Stimulated activated CD8-positive, alpha-beta memory T cell treated with anti-CD3 and anti-CD28 coated beads, Interleukin-12 subunit alpha, Interleukin-12 subunit beta, amount 100 ng/mL, for 1 hour (primary cell): ENCODE measurements at places on chromosomes 11 and 22.

DNA sequence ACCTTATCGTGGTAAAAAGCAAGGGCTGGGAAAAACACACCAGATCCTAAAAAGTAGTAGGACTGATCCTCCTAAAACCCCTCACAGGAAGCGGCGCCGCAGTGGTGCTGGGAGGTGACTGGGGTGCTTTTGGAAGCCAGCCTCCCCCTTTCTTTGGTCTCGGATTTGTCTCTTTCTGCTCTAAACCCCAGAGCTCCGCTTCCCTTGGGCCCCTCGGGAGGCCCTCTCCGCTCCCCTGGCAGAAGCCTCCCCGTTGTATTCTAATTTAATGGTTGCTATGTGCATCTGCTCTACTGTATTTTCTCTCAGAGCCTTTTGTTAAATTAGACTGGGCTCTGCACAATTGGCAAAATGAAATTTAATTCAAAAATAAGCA lies 587.7 kb downstream of the OPCML start:
- DNase-seq: no peak

DNA sequence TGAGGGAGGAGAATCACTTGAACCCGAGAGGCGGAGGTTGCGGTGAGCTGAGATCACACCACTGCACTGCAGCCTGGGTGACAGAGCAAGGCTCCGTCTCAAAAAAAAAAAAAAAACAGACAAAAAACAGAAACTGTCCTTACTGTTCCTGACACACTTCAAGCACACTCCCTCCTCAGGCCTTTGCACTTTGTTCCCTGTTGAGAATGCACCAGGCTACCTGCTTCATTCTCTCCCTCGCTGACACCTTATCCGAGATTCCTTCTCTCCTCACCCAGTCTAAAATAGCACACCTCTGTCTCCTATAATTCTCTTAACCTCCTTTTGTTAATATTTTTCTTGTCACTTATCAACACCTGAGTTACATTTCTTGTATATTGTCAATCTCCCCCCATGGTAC lies 32.3 kb upstream of the TECTA start:
- DNase-seq: no peak

- DNase-seq: no peak
Measured at GRCh38 chr11:88313441-88313840, 24.1 kb downstream of the CTSC start.

DNA sequence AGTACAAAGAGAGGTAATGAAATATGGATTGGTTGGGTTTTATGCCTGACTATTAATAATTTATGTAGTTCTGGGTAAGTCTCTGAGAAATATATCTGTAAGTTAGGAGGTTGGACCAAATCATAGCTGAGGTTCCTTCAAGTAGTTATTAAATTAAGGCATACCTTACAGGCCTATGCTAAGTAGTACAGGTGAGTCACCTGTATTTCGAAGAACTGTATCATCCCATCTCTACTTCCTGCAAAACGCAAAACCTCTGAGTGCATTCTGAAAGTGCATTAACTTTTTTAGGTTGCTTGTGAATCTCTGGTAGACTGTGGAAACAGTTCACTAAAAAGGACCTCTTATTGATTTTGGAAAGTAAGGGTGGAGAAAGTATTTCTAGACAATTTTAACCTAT lies 37.1 kb downstream of the APOL5 start:
- DNase-seq: no peak

DNA sequence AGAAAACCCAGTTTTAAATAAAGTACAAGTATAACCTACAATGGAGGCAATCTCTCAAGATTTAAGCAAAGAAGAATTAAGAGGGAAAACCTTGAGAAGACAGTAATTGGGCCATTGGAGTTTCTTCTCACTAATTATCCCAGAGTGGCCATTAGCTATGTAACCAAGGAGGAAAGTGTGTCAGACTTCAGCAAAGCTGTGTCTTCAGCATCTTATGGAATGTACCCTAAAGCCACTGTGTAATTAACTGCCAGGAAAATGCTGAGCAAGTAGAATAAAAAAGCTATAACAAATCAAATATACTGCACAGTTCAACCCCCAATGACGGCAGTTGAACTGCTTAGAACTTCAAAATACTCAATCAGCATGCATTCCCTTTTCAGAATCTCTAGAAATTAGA lies 261.6 kb downstream of the TTC28 start:
- no peak for DNase-seq

- no peak for DNase-seq
Measured at GRCh38 chr22:19446603-19447329, 745 bp downstream of the C22orf39 start.

DNA sequence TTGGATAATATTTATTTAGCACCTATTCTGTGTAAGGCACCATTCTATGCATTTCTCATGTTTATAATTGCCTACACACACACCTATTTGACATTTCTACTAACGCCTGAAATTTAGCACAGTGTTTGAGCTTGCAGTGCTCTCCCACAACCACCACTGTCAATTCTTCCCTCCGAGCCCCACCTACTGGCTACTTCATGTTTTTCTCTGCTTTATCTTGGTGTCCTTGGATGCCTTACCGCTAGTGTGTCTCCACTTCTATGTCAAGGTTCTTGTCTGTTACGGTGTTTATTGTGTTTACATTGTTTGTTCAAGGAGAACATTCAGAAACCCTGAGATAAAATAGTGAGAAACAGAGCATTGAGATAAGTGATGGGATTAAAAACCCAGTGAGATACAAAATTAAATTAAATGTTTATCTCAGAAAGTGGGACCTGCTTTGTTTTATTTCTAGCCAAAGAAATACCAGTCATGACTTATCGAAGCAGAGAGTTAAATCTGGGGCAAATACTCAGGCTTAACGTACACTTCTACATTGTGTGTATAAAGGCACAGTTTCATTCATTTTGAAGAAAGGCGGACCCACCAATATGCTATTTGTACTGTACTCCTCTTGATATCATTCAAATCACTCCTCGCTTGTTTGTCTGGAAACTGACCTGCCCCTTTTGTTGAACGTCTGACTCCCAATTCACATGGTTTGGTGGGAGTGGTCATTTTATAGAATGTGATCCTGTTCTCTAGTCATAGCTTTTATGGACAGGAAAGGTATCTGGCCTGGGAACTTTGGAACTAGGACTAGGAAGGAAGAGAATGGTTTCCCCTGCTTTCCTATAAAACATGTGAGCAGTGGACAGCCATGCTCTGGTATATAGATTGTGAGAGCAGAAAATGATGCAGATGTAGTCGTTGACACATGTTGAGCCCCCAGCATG lies 39.2 kb upstream of the SLC36A4 start:
- DNase-seq: no peak

- no peak for DNase-seq
Measured at GRCh38 chr11:73316422-73316821, 8.3 kb downstream of the ARHGEF17 start.

DNA sequence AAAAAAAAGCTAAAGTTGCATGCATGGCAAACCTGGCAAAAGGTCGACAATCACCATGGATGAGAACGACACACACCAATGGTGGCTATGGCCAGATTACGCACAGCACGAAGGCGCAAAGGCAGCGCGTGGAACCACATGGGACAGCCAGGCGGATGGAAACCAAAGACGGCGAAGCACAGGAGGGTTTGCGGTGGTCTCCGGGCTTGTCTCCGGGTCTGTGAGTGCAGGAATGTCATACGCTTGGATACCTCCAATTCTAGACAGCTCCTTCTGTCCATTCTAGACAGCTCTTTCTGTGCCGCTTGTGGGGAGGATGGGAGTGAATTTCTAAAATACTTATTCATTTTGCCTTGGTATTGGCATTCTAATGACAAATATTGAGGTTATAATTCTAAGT lies 685.4 kb downstream of the BRD1 start:
- DNase-seq: no peak

DNA sequence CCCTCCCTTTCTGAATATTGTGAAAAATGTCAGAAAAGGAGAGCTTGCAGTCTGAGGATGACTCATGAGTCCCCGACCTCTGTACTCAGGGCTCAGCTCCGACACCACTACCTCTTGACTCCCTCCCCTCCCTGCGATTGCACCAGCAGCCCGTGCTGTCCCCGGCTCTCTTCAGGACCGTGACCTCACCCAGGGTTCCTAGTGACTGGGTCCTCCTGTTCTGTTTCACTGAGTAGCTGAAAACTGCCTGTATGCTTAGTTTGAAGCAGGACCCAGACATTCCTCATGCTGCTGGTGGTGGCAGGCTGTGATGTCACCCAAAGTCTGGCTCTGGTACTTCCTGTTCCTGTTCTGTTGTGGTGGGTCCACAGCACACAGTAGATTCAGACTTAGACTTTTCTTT lies 11.7 kb downstream of the PHRF1 start:
- DNase-seq: peak; percentile 41

GRCh38 chr11:1327064-1327460 lies 17.6 kb upstream of the TOLLIP start:
- no peak for DNase-seq

DNA sequence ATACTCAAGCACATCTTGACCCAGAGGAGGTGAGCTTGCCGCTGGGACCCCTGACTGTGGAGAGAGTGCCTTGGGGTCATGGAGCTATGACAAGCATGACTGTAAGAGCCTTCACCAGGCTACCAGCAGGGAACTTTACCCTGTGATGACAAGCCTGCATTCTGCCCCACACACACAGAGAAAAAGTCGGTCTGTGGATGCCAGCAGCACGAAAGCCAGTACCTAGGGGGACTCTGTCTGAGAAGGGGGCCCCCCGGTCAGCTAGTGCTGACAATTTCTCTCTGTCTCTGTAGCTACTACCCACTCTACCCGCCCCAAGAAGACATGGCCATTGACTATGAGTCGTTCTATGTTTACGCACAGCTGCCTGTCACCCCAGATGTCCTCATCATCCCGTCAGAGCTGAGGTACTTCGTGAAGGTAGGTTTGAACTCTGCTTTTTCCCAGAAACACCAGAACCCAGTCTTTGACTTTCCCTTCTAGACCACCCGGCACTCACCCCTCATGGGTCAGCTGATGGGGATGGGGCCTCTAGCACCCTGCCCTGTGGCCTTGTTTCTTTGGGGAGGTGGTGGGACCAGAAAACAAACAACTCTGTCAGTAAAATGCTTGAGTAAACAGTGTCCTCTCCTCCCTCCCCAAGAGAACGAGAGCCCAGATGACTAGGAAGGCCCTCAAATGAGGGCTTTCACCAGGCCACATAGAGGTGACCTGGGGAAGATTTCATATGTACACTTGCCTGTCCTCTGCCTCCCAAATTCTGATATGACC lies 18.9 kb upstream of the CDC42EP2 start:
- DNase-seq: no peak

- DNase-seq: no peak
Measured at GRCh38 chr11:14451825-14452224, 47.8 kb downstream of the COPB1 start.

DNA sequence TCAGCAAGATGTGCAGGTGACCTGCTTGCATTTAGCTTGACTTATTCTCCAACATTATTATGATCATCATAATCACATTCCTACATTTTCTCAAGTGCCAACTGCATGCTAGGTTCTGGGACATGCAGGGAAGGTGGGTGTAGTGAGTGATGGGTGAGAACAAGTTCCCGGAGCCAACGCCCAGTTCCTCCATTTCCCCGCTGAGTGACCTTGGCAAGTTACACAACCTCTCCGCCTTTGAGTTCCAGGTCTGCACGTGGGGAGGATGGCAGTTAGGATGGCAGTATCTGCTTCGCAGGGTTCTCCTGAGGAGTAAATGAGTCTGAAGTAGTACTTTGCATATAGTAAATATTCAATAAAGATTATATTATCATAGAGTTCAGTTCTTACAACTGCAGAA lies 140.3 kb downstream of the GRIK4 start:
- DNase-seq: no peak

DNA sequence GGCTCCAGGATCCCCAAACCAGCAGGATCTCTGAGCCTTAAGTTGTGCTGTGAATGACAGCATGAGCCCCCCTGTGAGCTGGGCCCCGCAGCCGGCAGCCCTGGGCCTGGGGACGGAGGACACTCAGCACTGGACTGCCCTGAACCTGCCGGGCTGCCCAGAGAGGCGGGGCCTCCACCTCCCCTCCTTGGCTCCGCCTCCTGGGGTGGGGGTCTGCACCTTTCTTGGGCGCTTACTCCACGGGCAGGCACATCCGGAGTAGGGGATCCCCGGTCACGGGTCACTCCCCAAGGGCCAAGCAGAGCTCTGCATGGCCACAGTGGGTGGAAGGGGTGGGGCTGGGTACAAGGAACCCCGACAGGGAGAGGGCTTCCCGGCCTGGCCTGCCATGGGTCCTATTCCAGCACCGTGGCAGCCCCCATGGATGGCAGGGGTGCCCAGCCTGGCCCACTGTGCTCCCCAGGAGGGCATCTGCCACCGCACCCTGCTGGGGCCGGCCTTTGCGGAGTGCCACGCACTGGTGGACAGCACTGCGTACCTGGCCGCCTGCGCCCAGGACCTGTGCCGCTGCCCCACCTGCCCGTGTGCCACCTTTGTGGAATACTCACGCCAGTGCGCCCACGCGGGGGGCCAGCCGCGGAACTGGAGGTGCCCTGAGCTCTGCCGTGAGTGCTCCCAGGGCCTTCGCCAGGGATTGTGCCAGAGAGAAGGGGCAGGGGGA lies 5.4 kb downstream of the MUC5B start:
- no peak for DNase-seq

DNA sequence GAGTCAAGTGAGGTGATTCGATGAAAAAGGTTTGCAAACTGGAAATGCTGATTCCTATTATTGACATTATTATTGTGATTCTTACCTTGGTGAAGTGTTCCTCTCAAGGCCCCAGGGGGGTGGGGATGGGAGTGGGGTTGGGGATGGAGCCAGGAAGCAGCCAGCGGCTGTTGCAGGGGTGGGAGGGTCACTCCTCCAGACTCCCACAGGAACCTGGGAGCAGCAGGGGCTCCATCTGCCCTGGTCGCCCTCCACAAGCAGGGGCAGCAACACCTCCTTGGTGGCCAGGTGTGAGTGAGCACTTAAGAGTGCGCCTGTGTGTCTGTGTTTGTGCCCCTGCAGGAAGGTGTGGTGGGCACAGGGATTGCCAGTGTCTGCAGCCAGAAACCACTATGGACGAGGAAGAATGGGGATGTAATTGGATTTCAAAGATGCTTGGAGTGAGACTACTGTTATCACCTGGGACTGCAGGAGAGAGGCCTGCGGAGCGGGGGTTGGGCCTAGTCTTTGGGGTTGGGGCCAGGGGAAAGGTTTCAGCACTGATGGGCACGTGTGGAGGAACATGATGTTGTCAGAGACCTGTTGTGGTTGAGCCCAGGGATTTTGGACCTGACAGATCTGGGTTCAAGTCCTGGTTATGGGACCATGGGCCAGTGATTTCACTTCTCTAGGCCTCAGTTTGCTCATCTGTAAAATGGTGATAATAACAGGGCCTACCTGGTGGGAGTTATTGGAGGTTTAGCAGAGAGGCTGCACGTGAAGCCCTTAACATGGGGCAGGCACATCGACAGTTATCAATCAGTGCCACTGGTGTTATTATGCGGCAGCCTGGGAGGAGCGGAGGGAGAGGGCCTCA lies 3.6 kb upstream of the TP53I11 start:
- DNase-seq: no peak
